ENCODE measurements at places on chromosomes 3 and 15.

- no peak for DNase-seq
Observed at GRCh38 chr15:47135267-47135666, 582.0 kb upstream of the SEMA6D start.

DNA sequence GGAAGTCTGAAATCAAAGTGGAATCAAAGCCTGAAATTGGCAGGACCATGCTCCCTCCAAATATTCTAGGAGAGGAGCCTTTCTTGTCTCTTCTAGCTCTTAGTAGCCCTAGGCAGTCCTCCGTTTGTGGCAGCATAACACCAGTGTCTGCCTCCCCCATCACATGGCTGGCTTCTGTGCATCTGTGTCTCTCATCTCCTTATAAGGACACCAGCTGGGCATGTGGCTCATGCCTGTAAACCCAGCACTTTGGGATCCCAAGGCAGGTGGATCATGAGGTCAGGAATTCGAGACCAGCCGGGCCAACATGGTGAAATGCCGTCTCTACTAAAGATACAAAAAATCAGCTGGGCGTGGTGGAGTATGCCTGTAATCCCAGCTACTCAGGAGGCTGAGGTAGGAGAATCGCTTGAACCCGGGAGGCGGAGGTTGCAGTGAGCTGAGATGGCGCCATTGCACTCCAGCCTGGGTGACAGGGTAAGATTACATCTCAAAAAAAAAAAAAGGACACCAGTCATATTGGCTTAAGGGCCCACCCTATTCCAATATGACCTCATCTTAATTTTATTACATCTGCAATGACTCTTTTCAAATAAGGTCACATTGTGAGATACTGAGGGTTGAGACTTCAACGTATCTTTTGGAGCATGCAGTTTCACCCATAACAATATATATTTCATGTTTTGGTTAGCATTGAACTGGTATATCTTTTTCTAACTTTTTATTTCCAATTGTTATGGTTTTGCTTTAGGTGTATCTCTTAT, 148.0 kb upstream of the TPM1 start:
- DNase-seq: no peak

- no peak for DNase-seq
Observed at GRCh38 chr3:142211034-142211433, 14.4 kb downstream of the GK5 start.

DNA sequence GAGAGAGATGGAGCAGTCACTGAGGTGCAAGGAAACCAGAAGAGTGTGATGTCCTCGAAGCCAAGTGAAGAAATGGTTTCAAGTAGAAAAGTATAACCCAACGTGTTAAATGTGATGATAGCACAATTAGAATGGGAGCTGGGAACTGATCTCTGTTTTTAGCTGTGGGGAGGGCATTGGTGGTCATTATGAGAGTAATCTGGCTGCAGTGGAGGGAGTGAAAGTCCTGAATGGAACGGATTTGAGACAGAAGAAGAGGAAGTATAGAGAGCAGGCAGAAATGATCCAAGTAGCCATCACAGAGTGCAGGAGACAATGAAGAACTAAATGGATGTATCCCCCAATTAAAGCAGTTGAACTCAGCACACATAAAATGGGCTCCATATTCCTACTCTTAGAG, 235.3 kb downstream of the IGSF11 start:
- no peak for DNase-seq

- no peak for DNase-seq
Observed at GRCh38 chr3:170751083-170751898, 118.7 kb downstream of the RPL22L1 start.
